NK-92 treated with Interleukin-12 subunit alpha and Interleukin-12 subunit beta, amount 100 ng/mL, for 24 hours (cell line): ENCODE measurements at places on chromosomes 6 and 20.

GRCh38 chr20:23652926-23653325 lies 15.2 kb upstream of the CST3 start:
- DNase-seq: no peak

- no peak for DNase-seq
Measured at GRCh38 chr6:44074439-44074812, 52.8 kb downstream of the MRPL14 start.

- DNase-seq: no peak
Measured at GRCh38 chr6:127641905-127642304, 64.9 kb downstream of the C6orf58 start.

- no peak for DNase-seq
Measured at GRCh38 chr20:4509825-4510522, 211.7 kb upstream of the PRND start.

DNA sequence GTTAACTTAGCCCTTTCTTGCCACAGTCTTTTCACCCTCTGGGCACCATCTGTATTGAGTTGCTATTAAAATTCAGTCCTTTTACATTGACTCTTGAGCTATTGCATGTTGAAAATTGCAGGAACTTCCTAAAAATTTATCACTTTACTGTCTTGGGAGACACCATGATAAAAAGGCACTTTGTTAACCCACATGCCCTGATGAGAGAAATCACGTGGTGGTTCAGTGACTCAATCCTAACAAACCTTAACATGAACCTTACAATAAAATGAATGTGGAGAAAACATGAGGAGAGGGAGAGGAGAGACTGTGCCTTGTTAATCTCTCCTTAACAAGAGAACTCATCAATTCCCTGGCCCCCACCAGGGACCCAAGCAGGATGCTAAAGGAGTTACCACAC lies 30.8 kb downstream of the GSTA4 start:
- DNase-seq: no peak

- no peak for DNase-seq
Measured at GRCh38 chr6:165807249-165807960, 144.4 kb upstream of the PDE10A start.

- no peak for DNase-seq
Measured at GRCh38 chr6:14614631-14615030, 497.1 kb downstream of the CD83 start.
